NCI-H748 treated with DMSO at 0.1 percent for 48 hours (cell line): ENCODE measurements at places on chromosomes 16 and 17.

DNA sequence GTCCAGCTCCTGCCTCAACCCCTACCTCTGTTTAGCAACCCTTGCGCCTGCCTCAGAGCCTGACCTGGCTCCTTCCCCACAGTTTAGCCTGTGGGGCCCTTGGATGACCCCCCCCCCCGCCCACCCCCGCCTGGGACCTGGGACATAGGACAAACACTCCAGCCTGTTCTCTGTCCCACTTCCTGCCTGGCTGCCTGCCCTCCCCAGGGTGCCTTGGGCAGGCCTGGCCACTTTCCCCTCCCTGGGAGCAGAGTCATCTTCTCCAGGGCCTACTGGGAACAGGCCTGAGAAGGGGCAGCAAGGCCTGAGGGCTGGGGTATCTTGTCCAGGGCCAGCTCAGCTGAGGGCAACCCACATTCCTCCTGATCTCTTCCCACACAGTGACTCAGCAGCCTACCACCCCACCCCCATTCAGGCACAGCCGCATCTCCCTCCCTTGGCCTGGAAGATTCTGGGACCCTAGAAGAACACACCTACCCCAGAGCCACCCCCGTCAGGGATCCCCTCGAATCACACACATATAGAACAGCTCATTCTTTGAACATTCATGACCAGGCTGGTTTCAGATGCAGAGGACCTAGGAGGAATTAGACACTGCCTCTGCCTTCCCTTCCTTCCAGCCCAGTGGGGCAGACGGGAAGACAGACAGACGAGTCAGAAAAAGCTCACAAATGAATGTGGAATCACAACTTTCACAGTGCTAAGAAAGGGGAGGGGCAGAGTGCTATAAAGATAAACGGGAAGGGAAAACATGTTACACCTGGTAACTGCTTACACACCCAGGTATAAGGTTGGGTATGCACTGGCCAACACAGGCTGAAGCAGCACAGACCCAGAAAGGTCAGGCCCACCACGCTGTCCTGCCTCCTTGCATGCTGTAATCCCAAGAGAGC lies 6.0 kb downstream of the FHOD1 start:
- no peak for DNase-seq

DNA sequence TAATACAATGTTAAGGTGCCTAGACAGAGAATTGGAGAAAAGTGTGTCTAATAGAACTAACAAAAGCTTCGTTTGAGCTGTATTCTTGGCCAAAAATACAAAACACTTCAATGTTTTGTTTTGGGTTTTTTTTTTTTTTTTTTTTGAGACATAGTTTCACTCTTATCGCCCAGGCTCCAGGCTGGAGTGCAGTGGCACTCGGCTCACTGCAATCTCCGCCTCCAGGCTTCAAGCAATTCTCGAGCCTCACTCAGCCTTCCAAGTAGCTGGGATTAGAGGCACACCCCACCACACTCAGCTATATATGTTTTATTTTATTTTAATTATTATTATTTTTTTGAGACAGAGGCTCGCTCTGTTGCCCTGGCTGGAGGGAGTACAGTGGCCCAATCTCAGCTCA lies 38.3 kb upstream of the CARMIL2 start:
- no peak for DNase-seq

DNA sequence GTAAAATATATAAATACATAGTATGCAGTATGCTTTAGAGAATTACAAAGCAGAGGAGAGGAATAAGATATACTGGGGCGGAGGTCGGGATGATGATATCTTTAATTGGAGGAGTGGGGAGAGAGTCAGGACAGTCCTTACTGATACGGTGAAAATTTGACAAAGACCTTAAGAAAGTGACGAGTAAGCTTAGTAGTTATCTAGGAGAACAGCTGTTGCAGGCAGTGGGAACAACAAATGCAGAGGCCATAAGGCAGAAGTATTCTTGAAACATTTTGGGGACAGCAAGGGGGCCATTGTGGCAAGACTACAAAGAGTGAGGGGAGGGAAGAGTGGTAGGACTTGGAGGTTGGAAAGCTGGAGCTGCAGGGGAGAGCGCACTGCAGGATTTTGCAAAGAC lies 22.3 kb upstream of the CDC6 start:
- DNase-seq: no peak

- DNase-seq: no peak
These were observed 93.2 kb downstream of the CACNG3 start for GRCh38 chr16:24349320-24349719.
